ENCODE measurements at places on chromosomes 1 and 21.

DNA sequence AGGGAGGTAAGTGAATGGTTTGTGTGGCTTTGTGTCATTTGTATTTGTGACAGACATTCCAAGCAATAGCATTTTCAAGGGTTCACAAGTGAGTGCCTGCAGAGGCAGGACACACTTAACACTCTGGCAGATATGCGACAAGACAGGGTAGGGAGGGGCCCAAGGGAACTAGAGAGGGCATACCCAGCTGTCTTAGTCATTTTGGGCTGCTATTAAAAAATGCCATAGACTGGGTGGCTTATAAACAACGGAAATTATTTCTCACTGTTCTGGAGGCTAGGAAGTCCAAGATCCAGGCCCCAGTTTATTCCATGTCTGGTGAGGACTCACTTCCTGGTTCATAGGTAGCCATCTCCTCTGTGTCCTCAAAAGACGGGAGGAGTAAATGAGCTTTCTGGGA lies 137.4 kb downstream of the FGGY start:
- DNase-seq = no peak

- no peak for DNase-seq
These were observed 185.6 kb downstream of the TGFBR3 start for GRCh38 chr1:91700332-91700731.

DNA sequence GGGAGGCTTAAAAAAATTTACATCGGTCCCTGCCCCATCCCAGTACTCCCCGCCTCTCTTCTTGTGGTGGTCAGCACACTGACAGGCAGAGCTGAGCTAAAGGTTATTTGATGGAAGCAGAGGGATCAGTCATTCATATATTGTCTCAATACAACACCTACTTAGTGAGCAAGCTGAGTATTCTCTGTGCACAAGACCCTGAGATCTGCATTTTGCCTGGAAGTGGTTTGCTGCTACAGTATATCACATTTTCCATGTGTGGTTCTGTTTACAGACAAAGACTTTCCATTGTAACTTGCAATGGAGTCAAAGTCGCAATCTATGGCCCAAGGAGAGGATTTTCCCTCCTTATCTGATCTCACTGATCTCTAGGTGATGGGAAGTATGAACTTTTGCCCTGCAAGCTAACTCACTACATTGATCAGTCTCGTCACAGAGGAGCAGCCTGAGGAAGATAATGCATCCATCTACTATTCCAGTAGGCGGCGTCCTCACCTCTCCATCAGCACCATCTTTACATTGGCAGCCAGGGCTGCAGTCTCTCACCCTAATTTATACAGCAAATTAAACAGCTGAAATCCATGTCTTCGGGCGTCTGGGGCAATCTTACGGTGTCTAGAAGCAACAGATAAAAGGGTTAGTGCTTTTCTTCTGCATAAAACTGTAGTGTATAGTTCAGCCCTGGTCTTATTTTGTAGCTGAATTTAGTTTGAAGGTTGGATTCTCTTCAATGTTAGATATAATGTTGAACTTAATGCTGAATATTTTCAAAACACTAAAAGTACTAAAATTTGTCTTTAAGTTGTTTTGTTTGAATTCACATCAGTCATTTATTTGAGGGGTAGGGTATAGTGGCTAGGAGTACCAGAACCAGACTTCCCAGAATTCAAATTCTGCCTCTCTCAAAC lies 3.2 kb upstream of the TRAF5 start:
- peak; percentile 81 for DNase-seq

GRCh38 chr1:16141573-16142336 lies 14.1 kb downstream of the EPHA2 start:
- no peak for DNase-seq

- no peak for DNase-seq
These were observed 16.7 kb upstream of the KCNJ15 start for GRCh38 chr21:38240129-38240528.

DNA sequence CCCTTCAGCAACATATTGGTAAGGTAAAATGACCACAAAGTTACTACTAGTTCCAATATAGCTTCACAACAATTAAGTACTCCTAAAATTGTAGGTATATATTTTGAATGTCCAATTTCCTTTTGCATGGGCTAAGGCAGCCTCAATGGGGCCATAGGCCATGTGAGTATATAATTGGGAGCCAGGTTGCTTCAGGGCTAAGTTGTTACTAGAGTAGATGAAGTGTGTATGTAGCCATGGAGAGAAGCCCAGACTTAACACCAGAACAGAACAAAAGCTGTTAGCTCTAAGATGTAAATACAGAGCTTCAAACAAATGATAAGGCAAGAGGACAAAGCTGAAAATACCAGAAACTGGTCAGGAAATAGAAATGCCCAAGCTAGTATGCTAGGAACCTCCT lies 16.2 kb downstream of the ITGB3BP start:
- no peak for DNase-seq

- no peak for DNase-seq
These were observed 166.8 kb upstream of the RUNX1 start for GRCh38 chr21:35215870-35216269.

DNA sequence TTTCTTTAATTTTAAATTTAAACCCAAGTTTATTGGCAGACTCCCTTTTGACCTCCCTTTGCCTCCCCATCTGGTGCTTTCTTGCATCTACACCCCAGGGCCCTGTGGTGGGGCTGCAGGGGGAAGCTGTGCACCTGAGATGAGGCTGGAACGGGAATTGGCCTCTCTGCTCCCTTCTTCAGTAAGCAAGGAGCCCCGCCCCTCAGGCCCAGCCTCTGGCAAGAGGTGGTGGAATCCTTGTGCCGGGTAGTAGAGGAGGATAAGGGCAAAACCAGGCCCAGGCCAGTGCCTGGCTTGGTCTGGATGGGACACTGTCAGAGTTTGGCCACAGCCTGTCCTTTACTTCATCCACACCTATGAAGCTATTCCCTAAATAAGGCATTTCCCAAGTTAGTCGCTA lies 25.1 kb downstream of the ATP8B2 start:
- no peak for DNase-seq

- no peak for DNase-seq
These were observed 47.0 kb upstream of the RBM15 start for GRCh38 chr1:110292031-110292741.

DNA sequence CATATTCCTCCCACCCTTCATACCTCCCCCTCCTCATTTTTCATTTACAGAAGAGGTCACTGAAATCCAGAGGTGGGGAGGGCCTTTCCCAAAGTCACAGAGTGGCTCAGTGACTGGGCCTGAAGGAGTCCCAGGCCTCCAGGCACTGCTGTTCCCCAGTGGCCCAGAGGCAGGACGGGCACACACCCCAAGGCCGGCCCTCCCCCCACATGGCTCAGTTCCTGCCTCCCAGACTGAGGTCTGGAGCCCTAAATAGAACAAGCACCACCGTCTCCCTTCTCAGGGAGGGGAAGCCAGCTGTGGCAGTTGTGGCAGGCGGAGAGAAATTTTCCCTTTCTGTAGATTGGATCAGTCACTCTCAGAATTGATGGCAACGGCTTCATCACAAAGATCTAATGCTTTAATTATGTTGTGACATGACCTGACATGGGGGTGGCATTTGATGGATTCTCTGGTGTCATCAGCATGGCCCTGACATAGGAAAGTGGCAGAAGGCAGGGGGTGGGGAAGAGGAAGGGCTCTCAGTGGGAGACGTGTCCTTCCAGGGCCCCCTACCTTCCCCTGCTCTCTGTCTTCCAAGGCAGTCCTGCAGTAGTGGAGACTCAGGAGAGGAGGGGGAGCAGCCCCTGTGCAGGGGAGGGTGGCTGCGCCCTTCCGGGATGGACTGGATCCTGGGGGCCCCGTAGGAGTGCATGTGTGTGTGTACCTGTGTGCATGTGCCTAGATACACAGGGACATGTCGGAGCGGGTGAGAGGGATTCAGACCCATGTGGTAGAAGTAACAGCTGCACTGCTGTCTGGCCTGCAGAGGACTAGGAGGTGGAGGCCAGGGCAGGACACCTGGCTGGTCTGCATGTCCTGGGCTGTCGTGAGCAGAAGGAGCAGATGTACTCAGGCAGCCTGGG lies 41.2 kb upstream of the FOXO6 start:
- DNase-seq = no peak

GRCh38 chr1:111228748-111229126 lies 1.2 kb downstream of the CHI3L2 start:
- DNase-seq = no peak

DNA sequence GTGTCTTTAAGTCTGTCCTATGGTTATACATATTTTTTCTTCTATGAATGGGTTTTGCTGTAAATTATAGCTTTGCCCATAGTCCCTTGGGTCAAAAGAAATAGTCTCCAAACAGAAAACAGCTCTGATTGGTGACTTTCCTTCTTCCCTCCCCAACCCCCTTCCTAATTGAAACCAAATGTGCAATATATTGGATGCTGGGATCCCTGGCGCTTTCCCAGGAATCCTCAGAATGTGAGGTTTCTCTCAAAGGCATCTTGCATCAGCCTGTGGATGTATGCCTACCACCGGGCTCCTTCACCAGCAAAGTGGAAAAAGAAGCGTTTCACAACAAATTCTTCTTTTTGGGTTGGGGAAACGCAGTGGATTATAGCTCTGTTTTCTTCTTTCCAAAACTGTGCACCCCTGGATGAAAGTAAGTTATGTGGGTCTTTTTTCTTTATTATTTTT lies at the start of gene DDR2:
Gene DDR2, plus strand, starts transcription at position 248 of the 450 bp plus-strand sequence. CDS start 86,600 bp downstream, outside the sequence.
- no peak for DNase-seq

DNA sequence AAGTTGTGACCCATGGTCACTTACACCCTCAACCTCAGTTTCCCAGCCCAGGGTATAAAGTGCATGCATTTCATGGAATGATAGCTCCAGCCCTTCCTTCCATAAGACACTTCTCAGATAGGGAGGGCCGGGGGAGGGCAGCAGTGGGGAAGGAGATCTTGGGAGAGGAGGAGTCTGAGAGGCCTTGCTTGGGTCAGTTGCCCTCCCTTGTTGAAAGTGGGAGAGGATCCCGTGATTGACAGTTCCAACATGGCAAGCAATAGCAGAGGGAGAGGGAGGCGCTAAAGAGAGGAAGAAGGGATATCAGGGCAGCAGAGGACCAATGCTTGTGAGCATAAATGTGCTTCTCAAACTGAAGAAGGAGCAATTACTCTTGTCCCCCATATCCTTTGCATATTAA lies 244.4 kb downstream of the CHRM3 start:
- no peak for DNase-seq

DNA sequence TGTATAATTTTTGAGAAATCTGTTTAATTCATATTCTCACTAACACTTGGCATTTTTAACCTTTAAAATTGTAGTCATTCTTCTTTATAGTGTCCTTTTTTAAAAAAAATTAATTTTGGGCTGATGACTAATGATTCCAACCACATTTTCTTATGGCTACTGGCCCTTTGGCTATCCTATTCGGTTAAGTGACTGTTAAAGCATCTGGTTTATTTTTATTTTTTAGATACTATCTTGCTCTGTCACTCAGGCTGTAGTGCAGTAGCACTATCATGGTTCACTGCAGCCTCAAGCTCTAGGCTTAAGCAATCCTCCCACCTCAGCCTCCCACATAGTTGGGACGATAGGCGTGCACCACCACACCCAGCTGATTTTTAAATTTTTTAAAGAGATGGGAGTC lies 723.2 kb upstream of the CXADR start:
- DNase-seq = no peak

- DNase-seq = no peak
These were observed 525.3 kb upstream of the DAB1 start for GRCh38 chr1:57949168-57949567.

- DNase-seq = no peak
These were observed 56.0 kb upstream of the CCDC190 start for GRCh38 chr1:162916821-162917613.

GRCh38 chr1:100087396-100087795 lies 45.3 kb downstream of the SASS6 start:
- no peak for DNase-seq

DNA sequence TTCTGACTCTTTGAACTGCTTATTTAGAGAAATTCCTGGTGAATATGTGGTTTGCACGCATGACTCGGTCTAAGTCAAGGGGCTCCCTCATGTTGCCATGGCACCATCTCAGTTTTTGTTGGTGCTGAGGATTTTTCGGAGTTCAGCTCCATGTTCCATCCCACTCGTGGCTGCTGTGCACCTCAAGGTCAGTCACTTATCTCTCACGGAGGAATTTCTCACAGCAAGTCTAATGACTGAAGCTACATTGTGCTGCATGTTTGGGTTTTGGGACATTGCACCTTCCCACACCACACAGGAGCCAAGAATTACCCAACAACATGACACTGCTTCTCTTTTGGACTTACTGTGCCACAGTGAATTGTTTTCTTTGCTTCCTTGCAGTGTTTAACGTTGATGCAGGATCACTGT lies 269.9 kb downstream of the NCAM2 start:
- no peak for DNase-seq

- no peak for DNase-seq
These were observed 68.3 kb upstream of the ARHGAP29 start for GRCh38 chr1:94305704-94306103.

DNA sequence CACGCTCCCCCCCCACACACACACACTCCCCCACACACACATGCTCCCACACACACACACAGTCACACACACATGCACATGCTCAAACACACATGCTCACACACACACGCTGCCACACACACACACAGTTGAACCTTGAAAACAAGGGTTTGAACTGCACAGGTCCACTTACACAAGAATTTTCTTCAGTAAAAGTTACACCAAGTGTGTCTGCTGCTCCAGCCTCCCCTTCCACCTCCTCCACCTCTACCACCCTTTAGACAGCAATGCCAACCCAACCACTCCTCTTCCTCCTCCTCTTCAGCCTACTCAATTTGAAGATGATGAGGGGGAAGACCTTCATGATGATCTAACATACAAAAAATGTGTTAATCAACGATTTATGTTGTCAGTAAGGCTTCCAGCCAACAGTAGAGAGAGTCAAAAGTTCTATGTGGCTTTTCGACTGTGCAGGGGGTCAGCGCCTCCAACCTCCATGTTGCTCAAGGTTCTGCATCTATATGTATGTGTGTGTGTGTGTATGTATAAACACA lies 26.8 kb downstream of the HSF2BP start:
- DNase-seq = no peak

DNA sequence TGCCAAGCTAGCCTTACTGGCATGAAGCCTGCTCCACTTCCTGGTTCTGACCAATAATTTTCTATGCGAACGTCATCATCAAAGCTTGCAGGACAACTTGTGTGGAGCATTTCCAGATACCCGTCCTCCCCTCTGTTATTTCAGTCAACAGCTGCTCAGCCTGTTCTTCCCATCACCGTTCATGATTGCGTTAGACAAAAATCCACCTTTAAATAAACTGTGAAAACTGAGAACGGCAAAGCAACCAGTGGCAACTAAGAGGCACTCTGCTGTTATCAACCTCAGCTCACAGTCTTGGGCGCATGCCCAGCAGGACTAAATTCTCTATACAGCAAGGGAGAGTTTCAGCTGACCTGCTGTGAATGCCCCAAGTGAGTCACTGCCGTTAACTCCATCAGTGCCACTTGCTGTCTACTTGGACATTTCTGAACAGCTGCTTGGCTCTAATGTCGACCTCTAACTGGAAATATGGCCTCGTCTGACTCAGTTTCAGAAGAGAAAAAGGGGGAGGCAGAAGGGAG lies 207.4 kb upstream of the RUNX1 start:
- no peak for DNase-seq

GRCh38 chr1:56190806-56191365 lies 388.5 kb downstream of the PLPP3 start:
- DNase-seq = no peak

All from activated CD4-positive, alpha-beta T cell treated with anti-CD3 and anti-CD28 coated beads, Interleukin-2, amount 10 ng/mL, durations not matched to agents 7 days and 5 days (primary cell).